ENCODE measurements at places on chromosomes 1 and 21.
A peak's percentile ranks its signal among the peaks of the same experiment; 100 is the strongest.

DNA sequence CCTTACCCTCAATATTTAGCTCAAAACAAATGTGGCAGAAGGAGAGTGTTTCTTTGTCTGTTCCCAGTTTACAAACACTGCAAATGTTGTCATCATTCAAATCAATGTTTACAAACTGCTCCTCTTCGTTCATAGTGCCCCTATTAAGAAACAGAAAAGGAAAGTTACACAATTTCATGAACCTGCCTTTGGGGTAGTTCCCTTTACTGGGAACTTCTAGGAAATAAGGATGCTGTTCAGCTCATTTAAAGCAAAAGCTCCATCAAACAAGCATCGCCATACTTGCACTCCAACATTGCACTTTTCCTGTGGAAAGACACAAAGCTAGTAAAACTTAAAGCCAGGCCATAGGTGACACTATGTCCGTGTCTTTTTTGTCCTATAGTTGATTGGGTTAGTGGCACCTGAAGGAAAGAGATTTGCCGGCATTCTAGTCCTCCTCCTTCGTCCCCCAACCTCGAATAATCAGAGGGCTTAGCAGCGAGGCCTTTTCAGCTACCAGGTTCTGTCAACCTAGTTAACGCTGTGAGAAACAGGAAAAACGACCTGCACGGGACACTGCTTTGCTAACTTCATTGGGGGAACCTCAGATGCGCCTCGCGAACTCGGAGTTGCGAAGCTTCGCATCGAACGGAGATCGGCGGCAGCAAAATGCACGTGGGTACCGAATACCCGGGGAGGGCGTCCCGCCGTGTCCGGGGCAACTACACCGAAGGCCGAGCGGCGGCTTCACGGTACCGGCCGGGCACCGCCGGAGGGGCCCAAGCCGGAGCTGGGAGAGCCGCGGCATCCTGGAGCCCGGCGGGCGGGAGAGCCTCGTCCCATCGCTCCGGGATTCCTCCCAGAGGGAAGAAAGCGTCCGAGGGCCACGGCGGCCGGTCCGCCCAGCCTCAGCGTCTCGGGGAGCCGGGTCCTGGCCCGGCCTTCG, 706 bp downstream of the C21orf91 start:
- peak; percentile 50 for DNase-seq

DNA sequence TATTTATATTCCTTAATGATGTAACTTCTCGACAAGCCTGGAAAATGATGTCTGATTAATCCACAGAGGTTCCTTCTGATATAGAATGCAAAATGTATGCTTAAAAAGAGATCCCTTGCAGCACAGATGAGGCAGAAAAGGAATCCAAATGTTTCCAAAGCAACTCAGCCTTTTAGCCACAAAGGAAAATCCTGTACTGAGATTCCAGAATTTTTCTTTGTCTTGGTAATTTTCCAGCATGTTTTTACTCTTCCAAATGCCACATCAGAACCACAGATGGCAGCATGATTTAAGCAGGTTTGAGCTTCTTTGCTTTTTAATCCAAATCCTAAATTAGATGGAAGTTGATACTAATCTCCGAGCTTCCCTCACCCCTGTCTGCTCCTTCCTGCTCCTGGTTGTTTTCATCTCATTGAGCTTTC, 176.4 kb upstream of the PALMD start:
- no peak for DNase-seq

GRCh38 chr1:153749408-153750005, 21.7 kb downstream of the INTS3 start:
- peak; percentile 83 for DNase-seq

DNA sequence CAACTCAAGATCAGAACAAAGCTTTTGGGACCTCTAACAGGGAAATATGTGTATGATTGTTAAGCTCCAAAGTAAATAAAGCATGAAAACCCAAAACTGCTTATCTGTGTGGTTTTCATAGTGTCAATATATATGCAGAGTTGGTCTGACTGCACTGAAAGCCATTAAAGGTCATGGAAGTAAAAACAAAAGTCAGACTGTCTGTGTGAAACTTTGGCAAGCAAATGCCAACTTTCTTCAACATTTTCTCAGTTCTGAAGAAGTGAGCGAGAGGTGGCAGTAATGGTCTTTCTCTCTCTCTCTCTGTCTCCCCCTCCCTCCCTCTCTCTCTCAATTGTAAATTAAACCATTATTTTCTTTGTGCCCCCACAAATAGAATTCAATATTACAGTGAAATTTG, 100.1 kb upstream of the S1PR1 start:
- DNase-seq: no peak

DNA sequence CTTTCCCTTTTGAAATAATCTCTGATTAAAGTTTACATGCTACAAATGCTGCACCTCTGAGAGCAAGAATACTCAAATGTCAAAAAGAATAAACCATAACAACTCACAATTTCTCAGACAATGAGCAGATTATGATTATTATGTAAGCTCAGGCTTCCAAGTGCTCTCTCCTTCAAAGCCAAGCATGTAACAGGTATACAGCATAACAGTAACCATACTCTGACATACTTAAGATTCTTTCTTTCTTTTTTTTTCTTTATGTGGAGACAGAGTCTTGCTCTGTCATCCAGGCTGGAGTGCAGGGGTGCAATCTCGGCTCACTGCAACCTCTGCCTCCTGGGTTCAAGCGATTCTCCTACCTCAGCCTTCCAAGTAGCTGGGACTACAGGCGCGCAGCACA, 155.4 kb downstream of the EIF4G3 start:
- no peak for DNase-seq

Measured in thyroid gland (tissue), 4 donors.